ENCODE measurements at places on chromosomes 3 and 15.

DNA sequence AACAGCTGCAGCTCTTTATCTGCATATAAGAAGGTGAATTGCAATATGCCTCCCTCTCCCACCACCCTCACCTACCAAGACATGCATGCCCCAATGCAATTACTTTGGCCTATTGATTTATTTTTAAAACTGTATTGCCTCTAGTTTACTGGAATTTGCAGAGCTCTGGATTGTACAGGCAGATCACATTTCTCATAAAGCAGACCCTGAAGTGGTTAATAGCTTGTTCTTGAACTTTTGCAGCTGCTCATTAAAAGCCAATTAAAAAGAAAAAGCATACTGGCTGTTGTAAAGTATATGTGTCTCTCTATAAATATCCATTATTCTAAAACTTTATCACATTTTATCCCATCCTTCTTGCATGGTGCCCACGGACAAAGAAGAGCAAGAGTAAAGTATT is 221.5 kb upstream of the TOPAZ1 start:
- DNase-seq: no peak

GRCh38 chr3:181442066-181442465 is 269.7 kb upstream of the SOX2 start:
- no peak for DNase-seq

DNA sequence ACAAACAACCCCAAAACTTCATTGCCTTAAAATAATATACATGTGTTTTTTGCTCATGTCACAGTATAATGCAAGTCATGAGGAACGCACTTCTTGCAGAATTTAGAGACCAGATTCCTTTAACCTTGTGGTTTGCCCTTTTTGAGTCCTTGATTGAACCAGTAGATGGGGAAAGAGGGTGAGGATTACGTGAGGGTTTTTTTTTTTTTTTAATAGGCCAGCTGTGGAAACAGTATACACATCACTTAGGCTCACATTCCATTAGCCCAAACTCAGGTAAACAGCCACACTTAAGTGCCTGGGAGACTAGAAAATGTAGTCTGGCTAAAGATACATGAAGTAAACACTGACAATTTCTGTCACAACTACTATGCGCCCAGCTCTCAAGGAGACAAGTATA is 114.9 kb upstream of the MLF1 start:
- no peak for DNase-seq

DNA sequence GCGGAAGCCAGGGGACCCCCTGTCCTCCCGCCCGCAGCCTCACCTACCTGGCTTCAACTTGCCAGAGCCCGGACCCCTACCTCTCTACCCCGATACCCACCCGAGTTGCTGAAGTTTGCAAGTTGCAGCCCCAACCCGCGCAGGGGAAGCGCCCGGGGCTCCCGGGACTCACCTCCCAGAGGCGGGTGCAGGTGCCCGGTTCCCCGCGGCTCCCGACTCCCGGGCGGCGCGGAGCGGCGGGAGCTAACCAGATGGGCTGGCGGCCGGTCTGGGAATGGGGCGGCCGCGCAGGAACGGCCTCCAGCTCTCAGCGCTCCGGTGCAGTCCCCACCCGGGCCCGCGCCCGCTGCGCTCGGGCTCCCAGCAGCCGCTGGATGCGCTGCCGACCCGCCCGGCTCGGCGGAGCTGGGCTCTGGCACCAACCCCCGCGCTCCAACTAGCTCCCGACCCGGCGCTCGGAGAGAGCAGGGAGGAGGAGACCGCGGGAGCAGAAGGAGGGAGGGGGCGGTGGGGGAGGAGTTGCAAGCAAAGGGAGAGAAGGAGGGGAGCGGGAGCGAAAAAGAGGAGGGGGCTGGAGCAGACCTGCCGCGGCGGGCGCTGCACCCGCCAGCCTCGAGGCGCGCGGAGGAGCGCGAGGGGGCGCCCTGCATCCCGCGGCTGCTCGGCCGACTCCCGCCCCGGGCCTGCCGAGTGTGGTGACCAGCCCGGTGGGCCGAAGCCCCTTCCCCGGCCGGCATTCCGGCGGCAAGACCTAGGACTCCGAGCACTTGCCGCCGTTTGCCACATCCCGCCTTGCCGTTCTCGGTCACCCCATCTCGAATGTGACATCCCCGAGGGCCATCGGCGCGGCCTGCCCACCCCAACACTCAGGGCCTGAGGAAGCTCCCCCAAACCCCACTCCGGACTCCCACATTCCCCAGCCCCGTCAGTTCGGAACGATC is at the start of gene SEMA5B:
Gene SEMA5B, minus strand, starts transcription at position 472 of the 941 bp plus-strand sequence. CDS start 66,500 bp downstream, outside the sequence.
- peak; percentile 80 for DNase-seq

DNA sequence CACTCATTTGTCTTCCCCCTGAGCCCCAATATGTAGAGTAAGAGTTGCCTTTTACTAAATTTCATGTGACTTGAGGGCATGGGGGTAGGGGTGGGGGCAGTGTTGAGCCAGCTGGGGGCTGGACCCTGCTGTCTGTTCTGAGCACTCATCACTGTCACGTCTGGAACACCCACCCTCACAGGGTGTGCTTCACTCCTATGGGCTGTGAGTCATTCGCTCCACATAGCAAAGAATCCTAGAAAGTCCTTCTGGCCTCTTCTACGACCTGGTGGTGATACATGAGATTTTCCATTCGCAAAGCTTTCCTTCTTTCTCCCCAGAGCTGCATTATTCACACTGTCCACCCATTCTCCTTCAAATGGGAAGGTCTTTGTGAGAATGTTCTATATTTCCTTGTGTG is 43.6 kb upstream of the MGLL start:
- no peak for DNase-seq

DNA sequence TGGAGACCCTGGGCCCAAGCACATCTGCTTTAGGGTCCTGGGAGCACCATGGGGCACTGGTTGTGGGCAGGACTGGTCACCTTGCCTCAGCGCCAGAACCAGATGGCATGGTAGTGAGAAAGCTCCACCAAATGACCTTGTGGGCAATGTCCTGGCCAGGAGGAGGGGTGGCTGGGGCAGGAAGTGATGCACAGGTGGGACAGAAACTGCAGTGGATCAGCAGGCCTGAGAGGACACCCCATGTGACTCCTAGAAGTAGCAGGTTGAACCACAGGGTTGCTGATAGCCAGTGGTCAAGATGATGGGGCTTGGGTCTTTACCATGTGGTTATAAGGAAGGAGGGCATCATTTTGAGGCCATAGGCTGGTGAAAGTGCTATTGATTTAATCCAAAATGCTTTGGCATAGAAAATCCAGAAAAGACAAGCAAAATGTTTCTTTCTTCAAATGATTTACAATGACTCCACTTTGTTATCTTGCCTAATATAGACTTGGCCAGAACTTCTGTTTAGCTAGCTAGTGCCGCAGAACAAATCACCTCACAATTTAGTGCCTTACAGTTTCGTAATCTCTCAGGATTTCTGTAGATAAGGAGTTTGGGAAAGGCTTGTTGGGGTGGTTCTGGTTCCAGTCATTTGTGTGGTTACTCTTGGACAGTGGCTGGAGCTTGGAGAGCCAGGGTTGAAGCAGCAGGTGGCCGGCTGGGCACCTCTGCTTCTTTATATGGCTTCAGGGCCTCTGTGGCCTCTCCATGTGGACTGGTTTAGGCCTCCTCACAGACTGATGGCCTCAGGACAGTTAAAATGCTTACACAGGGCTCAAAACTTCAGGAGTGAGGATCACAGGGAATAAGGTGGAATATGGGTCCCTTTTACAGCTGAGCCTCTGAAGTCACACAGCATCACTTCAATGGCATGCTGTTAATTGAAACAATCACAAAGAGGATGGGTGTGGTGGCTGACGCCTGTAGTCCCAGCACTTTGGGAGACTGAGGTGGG is 27.5 kb downstream of the TMEM158 start:
- peak; percentile 32 for DNase-seq
